ENCODE measurements at places on chromosomes 7 and 10. TPM values are rescaled to one million over a fixed set of nuclear protein-coding genes. Genes with fewer than 3 reads are reported as not detected.

The PLXDC2 gene
- total RNA-seq = not detected

The P4HA1 gene
- 25.5 TPM for total RNA-seq

The NAT16 gene
- total RNA-seq = not detected

The PTPRE gene
- total RNA-seq = 7.9 TPM

The NRAP gene
- not detected for total RNA-seq

The LEP gene
- total RNA-seq = not detected

The FAM204A gene
- 51.9 TPM for total RNA-seq

The CDNF gene
- 0.48 TPM for total RNA-seq

The PRSS1 gene
- 0.94 TPM for total RNA-seq

DNA sequence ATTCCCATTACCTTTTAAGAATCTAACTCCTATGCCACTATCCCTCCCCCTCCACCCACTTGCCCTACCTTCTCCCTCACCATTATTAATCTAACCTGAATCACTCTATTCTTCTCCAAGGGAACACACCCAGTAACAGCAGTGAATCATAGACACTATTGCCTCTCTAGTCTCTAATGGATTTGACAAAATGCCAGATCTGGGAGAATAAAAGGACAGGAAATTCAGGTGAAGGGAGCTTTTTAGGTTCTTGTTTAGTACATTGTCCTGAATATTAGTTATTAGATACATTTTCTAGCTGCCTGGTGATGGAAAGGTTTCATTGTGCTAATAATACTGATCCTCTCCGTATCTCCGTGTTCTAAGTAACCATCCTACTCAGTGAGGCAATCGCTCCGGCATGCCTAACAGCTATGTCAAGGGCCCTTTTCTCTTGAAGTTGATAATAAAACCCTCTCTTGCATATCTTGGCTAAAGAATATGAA is 4.1 kb upstream of the SFR1 start:
- peak; percentile 87 for DNase-seq

DNA sequence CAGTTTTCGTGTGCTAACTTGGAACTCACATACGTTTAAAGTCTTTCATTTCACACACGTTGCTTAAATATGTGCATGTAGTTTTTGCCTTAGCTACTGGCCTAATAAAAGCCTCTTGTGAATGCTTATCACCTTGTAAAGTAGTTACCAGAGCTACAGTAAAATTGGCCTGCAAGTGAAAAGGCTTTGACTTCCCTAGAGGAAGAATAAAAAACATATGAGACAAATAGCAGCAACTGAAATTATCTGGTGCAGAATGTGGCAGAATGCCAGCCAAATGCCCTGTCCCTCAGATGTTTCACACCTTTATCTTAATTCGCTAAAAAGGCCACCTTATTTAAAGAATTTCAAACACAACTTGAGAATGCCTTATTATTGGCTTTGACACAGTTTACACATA is 28.1 kb upstream of the RPA3 start:
- no peak for DNase-seq

GRCh38 chr10:98407017-98407743 is 7.8 kb downstream of the PYROXD2 start:
- DNase-seq = no peak

DNA sequence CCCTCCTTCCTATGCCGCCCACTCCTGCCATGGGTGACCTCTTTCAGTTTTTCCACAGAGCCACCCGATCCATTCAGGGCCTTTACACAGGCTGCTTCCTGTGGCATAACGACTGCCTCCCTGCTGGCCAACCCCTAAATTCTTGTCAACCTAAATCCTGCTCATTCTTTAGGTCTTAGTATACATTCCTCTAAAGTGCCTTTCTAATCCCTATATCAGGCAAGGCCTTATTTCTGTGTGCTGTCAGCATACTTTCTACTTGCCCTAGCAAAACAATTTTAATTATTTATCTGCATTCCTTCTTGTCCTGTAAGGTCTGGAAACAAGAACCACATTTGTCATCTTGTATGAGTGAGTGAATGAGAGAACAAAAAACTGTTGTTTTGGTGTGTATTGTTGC is 132.4 kb downstream of the DNAH11 start:
- DNase-seq = no peak

DNA sequence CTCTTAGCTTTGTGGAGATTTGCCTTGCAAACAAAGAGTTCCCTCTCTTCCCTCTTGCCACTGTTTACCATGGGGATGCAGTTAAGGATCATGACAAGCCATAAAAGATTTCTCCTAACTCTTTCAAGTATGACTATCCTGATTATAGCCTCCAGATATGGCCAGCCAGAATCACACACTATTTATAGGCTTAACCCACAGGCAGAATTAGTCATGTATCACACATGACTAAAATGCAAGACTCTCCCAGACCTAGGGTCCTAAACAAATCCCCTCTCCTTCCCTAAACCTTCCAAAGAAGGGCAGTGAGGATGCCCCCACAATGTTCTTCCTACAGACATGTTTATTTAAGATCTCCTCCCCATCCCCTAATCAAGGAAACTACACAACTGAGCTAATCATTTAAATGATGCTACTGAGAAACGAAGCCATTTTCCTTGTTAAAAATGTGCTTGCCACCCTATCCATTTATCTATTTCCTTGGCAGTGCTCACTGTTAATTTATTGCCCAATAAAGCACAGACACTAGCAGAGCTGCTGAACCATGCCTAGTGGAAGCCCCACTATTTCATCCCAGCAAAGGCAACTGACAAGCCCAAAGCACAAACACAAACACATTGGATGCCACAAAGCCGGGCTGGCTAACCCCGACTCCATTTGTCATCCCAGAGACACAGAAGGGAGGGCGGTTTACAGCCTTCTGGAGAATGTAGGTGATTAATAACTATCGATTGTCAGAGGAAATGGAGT is 363.4 kb downstream of the KCNMA1 start:
- DNase-seq = peak; percentile 17

- no peak for DNase-seq
Measured at GRCh38 chr7:31997423-31997822, 72.8 kb downstream of the PDE1C start.

DNA sequence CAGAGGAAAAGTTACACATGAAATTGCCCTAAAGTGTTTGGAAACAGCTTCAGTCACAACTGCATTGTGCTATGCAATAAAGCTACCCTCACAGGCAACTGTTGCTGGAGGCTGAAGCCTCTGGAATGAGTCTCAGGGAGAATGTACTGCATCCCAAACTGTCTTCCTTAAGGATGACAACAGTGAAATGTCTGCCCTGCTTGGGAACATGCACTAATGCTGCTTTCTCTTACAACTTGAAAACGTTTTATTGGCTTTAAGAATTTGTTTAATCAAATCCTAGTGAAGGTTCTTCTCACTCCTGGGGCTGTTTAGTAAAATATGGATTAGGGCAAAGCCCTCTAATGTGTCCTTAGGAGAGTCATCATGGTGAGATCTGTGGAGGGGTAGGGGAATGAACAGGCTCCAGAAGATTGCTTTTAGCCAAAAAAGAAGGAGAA is 215.4 kb downstream of the TWIST1 start:
- no peak for DNase-seq

DNA sequence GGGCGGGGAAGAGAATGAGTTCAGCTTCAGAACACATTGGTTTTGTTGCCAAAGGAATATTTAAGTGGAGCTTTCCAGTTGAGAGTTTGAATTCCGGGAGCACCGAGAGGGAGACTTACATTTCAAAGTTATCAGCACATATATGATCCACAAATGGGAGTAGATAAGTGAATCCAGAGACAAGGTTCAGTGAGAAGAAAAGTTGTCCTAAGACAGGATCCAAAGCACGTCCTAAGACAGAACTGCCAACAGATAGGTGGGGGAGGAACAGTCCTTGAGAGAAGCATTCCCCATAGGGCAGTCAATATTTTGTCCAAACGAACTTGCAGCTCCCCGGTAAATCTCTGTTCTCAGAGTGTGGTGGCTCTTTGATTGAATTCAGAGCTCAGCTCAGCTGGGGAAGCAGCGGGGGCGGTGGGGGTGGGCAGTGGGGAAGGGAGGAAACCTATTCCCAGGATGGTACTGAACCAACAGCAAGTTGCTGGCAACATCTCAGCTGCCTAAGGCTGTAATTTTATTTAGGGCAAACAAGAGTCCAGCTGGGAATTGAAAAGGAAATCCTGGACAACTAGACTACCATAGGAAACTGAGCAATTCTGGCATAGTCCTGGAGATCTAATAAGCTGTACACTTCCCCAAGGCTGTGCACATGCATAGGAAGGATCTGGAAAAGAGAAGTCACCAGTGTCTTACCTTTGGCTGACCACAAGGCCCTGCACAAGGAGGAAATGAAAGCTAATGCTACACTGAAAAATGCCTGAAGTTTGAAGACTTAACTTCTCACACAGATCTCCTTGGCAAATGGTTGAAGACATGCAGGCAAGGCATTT is 94.2 kb upstream of the CXCL12 start:
- DNase-seq = no peak

GRCh38 chr7:142539901-142540300 is 209.4 kb upstream of the PRSS1 start:
- peak; percentile 94 for DNase-seq

DNA sequence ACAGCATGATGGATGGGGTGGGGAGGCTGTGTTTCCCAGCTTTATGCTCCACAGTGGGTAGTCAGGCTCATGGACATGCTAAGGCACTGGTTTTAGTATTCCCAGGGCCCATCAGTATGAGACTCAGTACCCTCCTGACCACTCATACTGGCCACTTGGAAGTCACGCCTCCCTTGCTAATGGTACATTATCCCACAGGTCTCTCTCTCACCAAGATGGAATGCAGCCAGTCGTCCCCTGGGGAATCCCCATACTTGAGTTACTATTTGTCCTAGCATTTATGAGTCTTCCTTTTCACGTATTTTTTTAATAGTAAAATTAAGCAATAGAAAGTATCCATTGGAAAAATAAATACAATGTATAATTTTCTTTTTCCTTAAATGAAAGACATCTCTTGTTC is 80.6 kb upstream of the TBX20 start:
- peak; percentile 49 for DNase-seq

DNA sequence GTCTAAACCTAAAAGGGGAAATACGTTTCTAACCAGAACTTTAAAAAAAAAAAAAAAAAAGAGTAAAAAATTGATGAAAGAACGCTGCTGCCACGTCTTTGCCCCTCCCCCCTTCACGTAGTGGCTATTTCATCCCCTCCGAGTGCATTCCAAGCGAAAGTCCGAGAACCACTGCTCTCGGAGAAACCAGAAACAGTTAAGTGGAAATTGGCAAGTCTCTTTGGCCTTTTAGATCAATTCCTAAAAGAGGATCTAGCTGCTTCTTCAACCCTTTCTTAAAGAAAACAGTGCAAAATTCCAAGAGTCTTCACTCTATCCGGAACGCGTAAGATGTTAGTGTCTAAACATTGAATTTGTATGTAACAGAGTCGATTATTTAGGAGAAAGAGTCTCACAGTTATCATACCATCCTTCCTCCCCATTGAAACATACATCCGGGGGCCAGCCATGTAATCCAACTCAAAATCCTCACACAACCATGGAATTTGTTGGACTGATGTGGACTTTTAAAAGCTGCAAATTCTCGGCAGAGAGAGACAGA is 1.1 kb downstream of the P4HA1 start:
- peak; percentile 40 for DNase-seq

GRCh38 chr10:62634576-62634975 is 169.9 kb upstream of the ADO start:
- DNase-seq = no peak

GRCh38 chr7:130419658-130420057 is 21.2 kb downstream of the CEP41 start:
- no peak for DNase-seq

DNA sequence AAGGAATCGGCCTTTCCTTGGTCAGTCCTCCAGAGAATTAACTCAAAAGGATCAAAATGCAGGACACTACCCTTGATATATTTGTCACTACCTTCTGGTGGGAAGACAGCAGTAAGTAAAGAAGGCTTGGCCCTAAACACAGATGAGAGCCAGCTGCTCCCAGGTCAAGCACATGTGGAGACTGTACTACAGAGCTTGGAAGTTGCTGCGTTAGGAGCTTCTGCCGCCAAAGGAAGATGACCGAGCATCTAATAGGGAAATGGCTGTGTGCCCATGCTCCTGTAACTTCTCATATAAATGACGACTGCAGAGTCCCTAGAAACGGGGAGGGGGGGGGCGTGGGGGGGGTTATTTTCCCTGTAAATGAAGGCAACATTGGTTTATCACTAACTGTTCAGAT is 59.0 kb downstream of the PODXL start:
- no peak for DNase-seq

All from PC-9 (cell line).